ENCODE measurements at places on chromosomes 12 and 14. TPM values are rescaled to one million over a fixed set of nuclear protein-coding genes. Genes with fewer than 3 reads are reported as not detected.

The CFAP54 gene
- 0.91 TPM for total RNA-seq

The SSPN gene
- 0.54 TPM for total RNA-seq

The KRT79 gene
- total RNA-seq, result 0.21 TPM

The KCNH3 gene
- 2.7 TPM for total RNA-seq

The DNAI7 gene
- total RNA-seq, result 0.33 TPM

The WNT1 gene
- total RNA-seq, result not detected

The TSHR gene
- total RNA-seq, result not detected

The GYS2 gene
- total RNA-seq, result not detected

The RAN gene
- total RNA-seq, result 1,590 TPM
